ENCODE measurements at places on chromosomes 7 and 10.

DNA sequence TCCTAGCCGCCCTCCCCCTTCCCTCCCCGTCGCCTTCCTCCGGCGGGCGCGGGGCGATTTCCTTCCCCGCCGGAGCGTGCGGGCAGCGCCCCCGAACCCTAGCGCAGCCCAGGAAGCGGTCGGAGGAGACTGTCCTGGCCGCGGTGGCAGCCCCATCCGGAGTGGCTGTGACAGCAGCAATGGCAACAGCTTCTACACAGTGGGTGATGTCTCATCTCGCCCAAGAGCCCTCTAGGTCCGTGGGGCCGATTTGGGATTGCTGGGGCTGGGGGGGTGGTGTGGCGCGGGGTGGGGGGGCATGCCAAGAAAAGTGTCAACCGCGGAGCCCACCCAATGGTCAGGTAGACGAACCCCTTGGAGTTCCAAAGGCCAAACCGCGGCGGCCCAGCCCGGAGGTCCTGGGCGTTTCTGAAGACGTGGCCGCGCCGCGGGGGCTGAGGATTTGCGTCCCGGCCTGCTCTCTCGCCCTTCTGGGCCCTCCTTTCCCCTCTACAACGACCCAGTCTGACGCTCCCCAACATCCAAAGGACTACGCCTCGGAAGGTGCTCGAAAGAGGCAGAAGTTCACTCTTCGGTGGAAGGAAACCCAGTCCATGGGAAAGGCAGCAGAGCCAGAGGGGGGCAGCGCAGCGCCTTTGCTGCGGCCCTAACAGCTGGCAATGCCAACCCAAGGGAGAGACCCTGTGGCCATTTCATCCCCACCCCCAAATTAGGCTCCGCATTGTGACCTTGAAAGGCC lies 603 bp upstream of the TWIST1 start:
- DNase-seq: no peak

DNA sequence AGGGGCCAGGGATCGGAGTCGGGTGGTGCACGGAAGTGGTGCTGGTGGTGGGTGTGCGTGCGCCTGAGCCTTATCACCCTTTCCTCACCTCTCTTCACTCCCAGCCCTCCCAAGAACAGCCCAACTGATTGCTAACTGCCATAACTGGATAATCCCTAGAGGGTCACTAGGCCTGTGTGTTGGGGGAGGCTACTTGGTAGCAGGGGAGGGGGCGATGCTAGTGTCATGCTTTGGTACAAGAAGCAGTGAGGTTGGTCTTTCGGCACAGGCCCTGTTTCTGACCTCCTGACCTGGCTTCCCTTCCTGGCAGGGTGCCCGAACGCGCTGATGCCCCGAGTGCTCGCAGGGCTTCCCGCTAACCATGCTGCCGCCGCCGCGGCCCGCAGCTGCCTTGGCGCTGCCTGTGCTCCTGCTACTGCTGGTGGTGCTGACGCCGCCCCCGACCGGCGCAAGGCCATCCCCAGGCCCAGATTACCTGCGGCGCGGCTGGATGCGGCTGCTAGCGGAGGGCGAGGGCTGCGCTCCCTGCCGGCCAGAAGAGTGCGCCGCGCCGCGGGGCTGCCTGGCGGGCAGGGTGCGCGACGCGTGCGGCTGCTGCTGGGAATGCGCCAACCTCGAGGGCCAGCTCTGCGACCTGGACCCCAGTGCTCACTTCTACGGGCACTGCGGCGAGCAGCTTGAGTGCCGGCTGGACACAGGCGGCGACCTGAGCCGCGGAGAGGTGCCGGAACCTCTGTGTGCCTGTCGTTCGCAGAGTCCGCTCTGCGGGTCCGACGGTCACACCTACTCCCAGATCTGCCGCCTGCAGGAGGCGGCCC lies 652 bp downstream of the KAZALD1 start:
- DNase-seq: peak; percentile 55

GRCh38 chr10:30413996-30414576 lies 19.9 kb upstream of the MAP3K8 start:
- DNase-seq: peak; percentile 41

GRCh38 chr7:30310674-30311362 lies 26.4 kb downstream of the ZNRF2 start:
- DNase-seq: no peak
